Dorsolateral prefrontal cortex (tissue), 122 donors: ENCODE measurements at places on chromosomes 4 and X.

GRCh38 chr4:39976945-39977488, 694 bp downstream of the PDS5A start:
- peak; percentile 61 for DNase-seq

- DNase-seq = no peak
Measured at GRCh38 chr4:28362169-28362568, 1501.5 kb downstream of the STIM2 start.

GRCh38 chr4:123193802-123194367, 202.7 kb upstream of the SPRY1 start:
- no peak for DNase-seq

DNA sequence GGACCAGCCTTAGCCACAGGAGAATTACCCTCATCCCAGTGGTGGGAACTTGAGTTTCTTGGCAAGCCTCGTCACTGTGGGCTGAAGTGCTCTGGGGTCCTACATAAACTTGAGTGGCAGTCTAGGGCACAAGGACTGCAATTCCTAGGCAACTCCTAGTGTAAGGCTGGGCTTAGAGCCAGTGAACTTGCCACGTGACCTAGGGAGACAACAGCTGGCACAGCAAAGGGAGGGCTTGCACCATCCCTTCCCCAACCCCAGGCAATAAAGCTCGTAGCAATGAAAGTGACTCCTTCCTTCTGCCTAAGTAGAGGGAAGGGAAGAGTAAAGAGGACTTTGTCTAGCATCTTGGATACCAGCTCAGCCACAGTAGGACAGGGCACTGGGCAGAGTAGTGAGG, 81.8 kb downstream of the TEX11 start:
- no peak for DNase-seq

- DNase-seq = no peak
Measured at GRCh38 chr4:39394706-39395105, 12.0 kb upstream of the KLB start.

DNA sequence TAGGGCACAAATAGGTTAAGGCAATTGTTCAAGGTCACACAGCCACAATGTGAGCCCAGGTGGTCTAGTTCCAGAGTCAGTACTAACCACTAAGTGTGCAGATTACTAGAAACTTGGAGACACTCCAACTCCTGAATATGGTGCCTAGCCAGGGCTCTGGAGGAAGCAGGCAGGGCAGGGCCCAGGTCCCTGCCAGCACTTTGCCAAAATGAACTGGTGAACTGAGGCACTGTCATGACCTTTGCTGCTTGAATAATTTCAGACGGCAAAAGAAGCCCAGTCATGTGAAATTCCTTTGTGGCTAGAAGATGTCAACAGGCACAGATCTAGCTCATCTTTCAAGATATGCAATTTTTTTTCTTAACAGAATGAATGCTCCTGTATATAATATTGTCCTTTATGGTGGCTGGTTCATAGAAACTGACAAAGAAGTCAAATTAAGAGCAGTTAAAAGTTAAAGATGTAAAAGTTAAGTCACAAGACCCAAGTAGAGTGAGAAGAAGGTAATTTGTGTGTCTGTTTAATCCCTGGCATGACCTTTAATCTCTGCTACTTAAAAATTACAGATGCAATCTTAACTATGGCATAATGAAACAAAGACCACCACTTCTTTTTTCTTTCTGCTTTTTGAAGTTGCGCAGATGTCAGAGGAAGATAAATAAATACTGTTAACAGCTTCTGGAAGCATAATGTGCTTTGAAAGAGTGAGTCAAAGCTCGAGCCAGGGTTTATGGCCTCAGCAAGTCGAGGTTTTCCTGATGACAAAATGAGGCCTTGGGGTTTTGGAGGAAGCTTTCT, 54.1 kb downstream of the SHROOM3 start:
- DNase-seq = no peak
